Cardiac septum (tissue), 1 donor: ENCODE measurements at places on chromosomes 1 and 21. TPM values are rescaled to one million over a fixed set of nuclear protein-coding genes. Genes with fewer than 3 reads are reported as not detected.
A peak's percentile ranks its signal among the peaks of the same experiment; 100 is the strongest.

DNA sequence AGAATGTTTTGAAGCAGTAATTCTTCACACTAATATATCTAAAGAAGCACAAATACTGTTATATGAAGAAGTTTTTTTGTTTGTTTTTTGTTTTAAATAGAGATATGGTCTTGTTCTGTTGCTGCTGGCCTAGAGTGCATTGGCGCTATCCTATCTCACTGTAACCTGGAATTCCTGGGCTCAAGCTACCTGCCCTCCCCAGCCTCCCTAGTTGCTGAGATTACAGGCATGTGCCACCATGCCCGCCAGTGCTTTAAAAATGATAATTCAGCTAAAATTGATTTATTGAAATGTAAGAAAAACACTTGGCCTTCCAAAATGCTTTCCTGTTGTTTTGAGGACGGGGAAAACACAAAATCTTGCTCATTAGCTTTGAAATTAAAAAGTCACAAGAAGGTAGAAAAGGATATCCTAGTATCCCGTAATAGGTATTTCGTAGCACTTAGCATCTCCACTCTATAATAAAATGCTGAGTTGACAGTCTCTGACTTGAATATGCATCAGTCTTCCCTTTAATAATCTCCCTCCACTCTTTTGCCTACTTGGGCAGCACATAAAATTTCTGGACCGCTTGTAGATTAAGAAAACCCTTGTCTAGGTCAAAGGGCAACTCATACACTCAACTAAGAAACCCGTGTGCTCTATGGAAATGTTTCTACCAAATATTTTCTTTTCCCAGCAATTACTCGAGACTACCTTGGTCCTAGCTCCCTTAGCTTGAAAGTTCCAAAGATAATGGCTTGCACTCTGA lies 1.3 kb downstream of the SCYL3 start:
- DNase-seq: no peak

DNA sequence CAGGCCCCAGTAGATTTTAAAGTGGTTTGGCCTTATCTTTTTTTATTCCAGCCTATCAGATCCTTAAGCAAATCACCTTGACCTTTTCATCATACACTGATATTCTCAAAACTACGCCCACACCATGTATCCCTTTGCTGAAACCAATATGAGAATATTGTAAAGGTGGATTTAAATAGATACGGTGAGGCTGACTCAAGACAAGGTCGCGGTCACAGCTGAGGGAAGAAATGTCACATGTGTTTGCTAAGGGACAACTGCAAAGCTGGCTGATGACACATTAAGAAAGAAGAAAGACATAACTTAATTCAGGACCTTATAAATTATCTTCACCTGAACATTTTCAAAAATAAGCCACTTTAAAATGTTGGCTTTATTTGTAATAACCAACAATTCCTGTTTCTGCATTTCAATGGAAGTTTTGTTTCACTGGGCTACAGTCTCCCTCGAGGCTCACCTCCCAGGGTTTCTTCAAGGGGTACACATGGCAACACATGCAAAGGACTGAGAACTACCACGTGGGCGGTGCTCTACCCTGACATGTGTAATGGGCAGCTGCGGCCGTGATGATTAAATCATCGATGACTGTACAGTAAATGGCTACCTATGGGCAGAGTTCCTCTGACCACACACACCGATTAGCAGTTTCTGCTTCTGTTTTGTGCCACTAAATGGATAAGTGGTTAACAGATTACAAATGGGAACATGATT lies 189.5 kb downstream of the SIPA1L2 start:
- DNase-seq: no peak

LPAR3 gene
- 2.0 TPM for total RNA-seq

CR1L gene
- total RNA-seq: not detected

TUFT1 gene
- 4.3 TPM for total RNA-seq

GRCh38 chr1:226017070-226017469 lies 17.9 kb upstream of the SDE2 start:
- no peak for DNase-seq

PRDM15 gene
- 3.5 TPM for total RNA-seq

GRCh38 chr1:2544875-2545640 lies 11.1 kb upstream of the TNFRSF14 start:
- DNase-seq: no peak

DNA sequence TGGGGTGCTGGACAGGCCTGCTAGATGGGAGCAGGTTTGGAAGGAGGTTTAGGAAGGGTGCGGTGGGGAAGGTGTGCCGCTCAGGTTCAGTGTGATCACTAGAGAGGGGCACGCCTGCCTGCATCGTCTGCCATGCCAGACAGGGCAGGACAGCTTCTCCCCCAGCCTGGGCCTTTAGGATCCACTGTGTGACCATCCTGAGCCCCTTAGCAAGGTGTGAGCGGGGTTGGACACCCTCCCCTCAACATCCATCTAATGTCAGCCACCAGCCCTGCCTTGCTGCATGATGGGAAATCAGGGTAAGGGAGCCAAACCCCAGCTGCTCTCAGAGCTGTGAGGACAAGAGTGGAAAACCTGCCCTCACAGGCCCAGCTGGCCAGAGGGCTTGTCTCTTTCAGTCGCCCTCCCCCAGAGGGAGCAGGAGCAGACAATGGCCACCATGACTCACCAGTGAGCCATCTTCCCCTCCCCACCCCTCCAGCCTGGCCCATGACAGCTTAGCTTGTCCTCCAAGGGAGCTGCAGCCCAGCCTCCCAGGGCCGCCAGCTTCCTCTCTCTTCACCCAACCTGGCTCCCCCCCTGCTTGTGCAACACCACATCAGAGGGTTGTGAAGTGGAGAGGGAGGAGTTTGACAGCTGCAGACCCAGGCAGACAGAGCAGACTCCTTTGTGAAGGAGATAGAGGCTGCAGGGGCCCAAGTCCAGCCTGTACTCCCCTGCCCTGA lies 37.0 kb downstream of the NUAK2 start:
- DNase-seq: peak; percentile 97

DNA sequence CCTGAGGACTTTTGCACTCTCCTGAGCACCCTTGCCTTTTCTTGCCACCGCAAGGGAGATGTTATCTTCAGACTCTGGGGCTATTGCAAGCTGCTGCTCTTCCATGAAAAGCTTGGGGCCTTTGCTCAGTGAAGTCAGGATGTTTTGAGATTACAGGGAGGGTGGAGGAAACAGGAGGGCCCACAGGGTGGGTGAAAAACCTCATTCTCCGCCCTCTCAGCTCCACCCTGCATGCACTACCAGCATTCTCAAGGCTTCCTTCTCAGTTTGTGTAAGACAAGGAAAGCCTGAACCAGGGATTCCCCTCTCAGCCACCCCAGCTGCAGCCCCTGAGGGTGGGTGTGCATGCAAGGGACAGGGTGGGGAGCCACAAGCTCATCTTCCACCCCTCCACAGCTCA lies 25.8 kb upstream of the ZNF648 start:
- DNase-seq: no peak

GRCh38 chr1:16080422-16081150 lies 7.1 kb upstream of the FAM131C start:
- DNase-seq: no peak

GJC2 gene
- 1.6 TPM for total RNA-seq

DNA sequence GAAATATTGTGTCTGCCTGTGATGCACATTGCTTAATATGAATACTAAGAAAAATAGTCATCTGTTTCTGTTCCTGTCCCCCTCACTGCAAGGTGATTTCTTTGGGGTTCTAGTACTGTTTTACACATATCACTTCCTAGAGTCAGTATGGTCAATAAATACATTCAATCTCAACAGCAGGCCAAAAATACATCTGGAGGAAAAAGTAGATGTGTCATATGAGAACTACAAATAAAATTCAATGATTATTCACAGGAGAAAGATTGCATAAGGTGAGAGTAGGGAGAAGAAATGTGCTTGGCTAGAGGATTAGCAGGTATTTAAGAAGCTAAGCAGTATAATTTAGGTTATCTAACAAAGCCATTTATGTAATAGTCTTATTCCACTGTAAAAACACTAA lies 45.3 kb upstream of the SAMSN1 start:
- no peak for DNase-seq

ATAD3A gene
- total RNA-seq: 13.7 TPM

DNA sequence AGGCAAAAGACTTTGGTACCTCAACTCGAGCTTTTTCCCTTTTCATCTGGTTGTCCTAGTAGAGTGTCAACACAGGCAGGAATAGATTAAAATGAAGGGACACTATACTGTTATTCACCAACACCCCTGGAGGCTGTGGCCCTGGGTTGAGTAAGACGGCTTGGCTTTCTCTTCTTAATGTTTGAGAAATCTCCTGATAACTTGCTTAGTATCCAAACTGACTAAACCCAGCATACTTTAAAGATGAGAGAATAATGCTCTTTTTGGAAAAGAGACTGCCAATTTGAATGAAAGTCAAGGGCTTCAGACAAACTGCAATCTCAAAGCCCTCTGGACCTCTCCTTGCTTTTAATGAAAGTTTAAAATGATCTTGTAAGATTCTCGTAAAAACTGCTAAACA lies 2.6 kb upstream of the SLC30A1 start:
- no peak for DNase-seq

GRCh38 chr1:199405634-199406196 lies 621.8 kb upstream of the NR5A2 start:
- no peak for DNase-seq

GRCh38 chr1:25031966-25032667 lies 102.0 kb upstream of the RUNX3 start:
- DNase-seq: no peak

DNA sequence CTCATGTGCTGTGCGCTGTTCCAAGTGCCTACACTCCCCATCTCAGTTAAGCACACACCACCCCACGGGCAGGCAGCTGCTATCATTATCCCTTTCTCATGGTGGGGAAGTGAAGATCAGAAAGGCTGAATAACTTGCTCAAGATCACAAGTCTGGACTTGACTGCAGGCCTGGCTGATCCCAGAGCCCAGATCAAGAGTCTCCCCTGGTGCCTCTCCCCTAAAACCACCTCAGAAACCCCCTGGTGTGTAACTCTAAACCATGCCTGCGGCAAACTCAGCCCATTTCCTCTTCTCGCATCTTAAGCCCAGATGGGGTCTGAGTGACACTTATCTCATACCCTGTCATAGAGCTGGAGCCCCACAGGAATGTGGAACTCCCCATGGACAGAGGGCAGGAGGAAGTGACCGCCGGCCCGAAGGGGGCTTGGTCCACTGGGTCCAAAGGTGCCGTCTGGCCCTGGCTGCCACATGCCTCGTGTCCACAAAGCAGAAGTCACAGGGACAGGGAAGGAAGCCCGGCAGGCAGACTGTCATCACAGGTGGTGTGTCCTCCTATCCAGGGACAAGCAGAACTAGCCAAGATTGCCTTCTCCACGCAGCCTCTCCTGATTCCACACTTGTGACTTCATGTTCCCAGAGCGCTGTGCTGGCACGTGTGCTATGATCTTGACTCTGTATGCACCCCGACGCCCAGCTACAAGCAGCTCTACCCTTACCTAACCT lies 92.1 kb downstream of the SYF2 start:
- peak; percentile 78 for DNase-seq

- no peak for DNase-seq
These were observed 302.4 kb upstream of the TMPRSS15 start for GRCh38 chr21:18705971-18706370.

DNA sequence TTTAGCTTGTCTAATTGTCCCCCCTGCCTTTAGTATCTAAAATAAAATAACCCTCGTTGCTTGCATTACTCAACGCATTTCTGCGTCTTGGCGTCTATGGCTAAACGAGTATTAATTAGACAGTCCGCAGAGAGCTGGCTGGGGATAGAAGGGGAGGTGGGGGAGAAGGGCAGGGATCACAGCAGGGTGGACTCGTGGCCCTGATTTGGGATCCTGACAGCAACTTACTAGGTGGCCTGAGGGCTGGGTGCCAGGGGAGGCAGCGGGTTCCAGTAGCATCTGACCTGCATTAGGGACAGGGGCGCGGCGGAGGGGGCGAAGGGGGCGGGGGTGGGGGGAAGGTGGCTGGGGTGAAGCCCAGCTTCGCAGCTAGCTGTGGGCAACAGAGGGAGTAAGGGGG lies 1.1 kb upstream of the BACE2 start:
- DNase-seq: no peak

TMEM269 gene
- not detected for total RNA-seq

DNA sequence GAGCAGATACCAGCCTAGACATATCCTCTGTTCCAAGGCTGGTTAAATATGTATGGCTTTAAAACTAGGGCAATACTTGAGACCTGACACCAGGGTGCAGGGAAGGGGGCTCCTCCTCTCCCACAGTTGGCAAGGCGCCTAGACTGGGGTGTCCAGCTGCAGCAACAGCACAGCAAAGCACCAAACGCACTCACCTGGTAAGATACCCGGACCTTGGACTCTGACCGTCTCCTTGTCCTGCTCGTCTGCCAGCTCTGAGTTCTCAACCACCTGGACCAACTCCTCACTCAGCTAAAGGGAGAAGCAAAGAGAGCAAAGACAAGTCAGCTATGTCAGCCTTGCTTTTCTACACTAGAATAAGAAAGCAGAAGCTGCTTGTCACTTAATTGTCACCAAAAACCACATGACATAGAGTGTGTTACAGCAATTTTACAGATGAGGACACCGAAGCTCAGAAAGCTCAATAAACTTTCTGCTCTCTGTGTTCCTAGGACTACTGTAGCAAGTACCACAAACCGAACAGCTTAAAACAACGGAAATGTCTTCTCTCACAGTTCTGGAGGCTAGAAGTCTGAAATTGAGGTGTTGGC lies 4.4 kb downstream of the PACC1 start:
- DNase-seq: no peak

GRCh38 chr1:81135524-81135923 lies 665.2 kb upstream of the ADGRL2 start:
- DNase-seq: no peak

GRCh38 chr1:102435483-102435882 lies 438.8 kb upstream of the OLFM3 start:
- no peak for DNase-seq

DNA sequence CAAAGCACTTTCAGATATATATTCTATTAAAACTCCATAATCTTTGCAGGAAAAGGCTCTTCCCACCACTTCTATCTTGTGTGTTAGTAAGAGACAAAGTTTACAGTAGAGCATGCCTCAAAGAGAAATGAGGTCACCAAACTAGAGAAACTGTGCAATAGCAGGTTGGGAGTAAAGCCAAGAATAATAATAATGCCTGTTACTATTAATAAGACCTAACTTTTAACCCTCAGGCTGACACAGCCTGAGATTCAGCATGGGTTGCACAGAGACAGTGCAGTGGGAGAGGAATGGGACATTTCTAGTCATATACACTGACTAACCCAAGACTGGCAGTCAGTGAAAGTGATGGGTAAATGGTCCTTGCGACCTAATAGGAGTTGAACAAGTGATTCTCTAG lies 320.2 kb upstream of the NFIA start:
- no peak for DNase-seq

COL6A2 gene
- 157 TPM for total RNA-seq

PAQR6 gene
- total RNA-seq: 2.6 TPM

DNA sequence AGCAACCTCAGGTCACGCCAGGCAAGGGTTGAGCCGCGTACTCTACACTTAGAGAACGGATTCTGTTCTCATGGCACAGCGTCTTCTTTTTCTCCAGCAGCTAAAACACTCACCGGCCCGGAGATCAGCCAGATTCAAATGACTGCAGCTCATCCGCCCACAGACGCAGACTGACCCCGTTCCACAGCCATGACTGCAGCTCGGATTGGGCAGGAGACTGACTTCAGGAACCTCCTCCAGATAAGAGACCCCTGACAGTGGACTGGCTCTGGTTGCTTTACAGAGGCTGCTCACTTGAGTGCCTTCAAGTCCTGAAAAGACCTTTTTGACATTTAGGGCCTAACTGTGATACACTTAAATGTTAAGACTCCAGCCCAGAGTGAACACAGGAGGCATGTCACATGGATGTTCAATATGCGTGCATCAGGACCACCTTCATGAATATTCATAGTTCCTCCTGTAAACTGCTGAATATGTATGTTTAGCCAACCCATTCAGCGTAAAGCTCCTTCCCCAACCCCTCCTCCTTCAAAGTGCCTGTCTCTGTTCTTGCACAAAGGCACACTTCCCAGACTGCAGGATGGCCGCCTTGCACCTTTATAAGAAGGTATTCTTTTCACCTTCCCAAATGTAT lies 42.6 kb downstream of the BACE2 start:
- DNase-seq: no peak
